ENCODE measurements at places on chromosomes 12 and 14. TPM values are rescaled to one million over a fixed set of nuclear protein-coding genes. Genes with fewer than 3 reads are reported as not detected.

Gene OVCH1
- 0.69 TPM for polyA plus RNA-seq

Gene LRRK2
- 74.3 TPM for polyA plus RNA-seq

Gene TMPRSS12
- not detected for polyA plus RNA-seq

Gene ETFBKMT
- 1.3 TPM for polyA plus RNA-seq

Gene SOX5
- 1.0 TPM for polyA plus RNA-seq

DNA sequence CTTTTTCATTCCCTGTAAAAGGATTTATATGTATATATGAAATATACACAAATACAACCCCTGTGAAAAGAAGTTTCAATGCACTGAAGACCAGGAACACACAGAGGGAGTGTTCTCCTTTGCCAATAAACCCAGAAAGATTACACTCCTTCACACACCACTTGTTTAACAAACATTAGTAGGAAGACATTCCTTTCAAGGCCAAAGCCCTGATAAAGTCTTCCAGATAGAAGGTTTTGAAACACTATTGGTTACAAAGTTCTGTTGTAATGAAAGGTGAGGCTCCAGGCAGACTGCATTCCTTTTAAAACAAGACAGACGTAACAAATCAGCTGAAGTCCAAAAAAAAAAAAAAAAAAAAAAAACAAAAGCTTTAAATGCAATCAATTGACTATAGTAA lies 81.0 kb downstream of the PTPN21 start:
- H3K27me3 ChIP-seq: no peaks in the 10 kb centered on the region
- H3K4me1 ChIP-seq: no peaks in the 10 kb centered on the region
- H3K4me3 ChIP-seq: no peak overlapping the region
- H3K36me3 ChIP-seq: peaks cover 10% of the 10 kb centered on the region
- no peak overlapping the region for H3K27ac ChIP-seq

GRCh38 chr14:59679872-59680271 lies 103.3 kb upstream of the CCDC175 start:
- H3K4me1 ChIP-seq: no peaks in the 10 kb centered on the region
- DNase-seq: peak; percentile 23
- no peaks in the 10 kb centered on the region for H3K27me3 ChIP-seq
- no peak overlapping the region for H3K27ac ChIP-seq
- H3K4me3 ChIP-seq: no peak overlapping the region
- no peaks in the 10 kb centered on the region for H3K36me3 ChIP-seq

DNA sequence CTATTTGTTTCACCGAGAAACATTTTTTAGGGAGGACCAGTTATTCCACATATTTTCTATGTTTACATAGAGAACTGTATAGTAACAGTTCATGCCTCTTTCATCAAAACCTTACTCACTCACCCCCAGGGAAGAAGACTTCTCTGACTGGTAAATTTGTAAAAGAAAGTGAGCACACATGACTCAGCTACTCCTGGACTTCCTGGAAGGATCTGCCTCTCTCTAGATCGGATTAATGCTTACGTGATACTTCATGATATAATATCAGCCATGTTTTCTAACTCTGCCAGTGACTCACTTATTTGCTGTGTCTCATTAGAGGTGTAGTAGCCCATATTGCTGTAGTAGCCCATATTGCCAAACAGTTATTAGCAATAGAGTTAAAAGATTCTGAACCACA lies 494.3 kb upstream of the ATXN7L3B start:
- H3K27me3 ChIP-seq: no peaks in the 10 kb centered on the region
- DNase-seq: peak; percentile 37
- no peak overlapping the region for H3K4me3 ChIP-seq
- no peaks in the 10 kb centered on the region for H3K36me3 ChIP-seq

DNA sequence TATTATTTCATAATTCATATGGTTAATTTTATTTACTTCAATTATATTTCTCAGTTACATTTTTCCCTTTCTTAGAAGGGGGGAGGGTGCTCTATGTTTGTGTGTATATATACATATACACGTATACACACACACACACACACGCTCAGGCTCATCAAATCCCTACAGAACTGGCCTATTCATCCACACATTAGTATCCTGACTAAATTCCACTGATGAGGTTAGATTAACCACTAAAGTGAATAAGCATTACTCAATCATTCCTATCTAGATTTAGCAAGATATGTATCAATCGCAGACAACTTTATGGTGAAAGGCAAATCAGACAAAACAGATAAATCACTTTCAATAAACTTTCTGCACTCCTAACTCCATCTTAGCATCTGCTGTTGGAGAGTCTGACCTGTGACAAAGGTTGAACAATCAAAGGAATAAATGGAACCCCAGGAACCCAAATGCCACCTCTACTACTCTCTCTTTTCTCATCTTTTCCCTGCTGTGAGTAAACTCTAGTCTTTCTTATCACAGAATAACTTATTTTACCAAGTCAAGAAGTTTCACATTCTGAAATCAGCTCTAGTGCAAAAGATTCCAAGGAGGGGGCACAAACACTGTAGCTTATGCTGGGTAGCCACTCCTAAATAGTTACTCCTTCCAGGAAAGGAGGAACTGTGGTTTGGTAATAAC lies 67.6 kb downstream of the RALGAPA1 start:
- no peak for DNase-seq
- H3K27me3 ChIP-seq: no peaks in the 10 kb centered on the region
- H3K4me3 ChIP-seq: no peak overlapping the region
- no peaks in the 10 kb centered on the region for H3K4me1 ChIP-seq
- peaks cover 5% of the 10 kb centered on the region for H3K36me3 ChIP-seq

DNA sequence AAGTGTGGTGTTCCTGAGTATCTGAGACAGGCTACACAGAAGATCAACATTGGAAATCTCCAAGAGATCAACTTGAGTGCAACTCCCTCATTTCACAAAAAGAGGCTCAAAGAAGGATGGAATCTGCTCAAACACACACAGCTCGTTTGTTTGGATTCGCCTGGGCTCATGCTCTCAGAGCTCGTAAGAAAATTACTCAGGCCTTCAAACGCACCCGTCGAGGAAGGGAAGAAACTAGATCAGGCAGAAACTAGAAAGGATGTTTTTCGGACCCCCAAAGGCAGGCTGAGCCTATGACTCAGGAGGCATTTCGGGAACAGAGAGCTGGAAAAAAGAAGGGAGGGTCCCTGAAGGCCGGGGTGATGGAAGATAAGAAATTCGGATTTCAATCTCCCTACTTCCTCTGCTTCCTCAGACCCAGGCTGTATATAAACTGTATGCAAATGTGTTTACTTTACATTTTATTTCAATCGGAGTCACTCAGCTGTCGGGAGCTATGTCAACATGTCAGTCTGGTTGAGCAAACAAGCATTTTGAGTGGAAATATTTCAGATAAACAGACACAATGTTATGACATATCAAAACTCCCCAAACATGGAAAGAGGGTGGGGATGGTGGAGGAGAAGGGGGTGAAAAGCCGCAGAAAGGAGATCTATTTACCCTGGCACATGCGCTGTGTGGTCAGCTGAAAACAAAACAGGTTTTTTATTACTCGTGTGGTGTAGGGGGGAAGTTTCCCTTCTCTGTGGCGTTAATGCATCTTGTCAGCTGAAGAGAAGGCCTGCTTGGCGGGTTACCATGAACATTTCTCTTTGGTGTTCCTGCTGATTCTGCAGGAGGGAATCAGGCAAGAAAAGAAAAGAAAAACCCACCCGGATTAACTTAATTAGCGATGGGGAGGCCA lies 129.1 kb upstream of the TBX3 start:
- H3K36me3 ChIP-seq: no peaks in the 10 kb centered on the region
- no peak overlapping the region for H3K4me3 ChIP-seq
- no peaks in the 10 kb centered on the region for H3K27me3 ChIP-seq
- H3K27ac ChIP-seq: no peak overlapping the region
- H3K4me1 ChIP-seq: no peaks in the 10 kb centered on the region

GRCh38 chr12:89782807-89783206 lies 74.2 kb upstream of the ATP2B1 start:
- no peaks in the 10 kb centered on the region for H3K4me1 ChIP-seq
- H3K36me3 ChIP-seq: no peaks in the 10 kb centered on the region
- no peaks in the 10 kb centered on the region for H3K27me3 ChIP-seq

DNA sequence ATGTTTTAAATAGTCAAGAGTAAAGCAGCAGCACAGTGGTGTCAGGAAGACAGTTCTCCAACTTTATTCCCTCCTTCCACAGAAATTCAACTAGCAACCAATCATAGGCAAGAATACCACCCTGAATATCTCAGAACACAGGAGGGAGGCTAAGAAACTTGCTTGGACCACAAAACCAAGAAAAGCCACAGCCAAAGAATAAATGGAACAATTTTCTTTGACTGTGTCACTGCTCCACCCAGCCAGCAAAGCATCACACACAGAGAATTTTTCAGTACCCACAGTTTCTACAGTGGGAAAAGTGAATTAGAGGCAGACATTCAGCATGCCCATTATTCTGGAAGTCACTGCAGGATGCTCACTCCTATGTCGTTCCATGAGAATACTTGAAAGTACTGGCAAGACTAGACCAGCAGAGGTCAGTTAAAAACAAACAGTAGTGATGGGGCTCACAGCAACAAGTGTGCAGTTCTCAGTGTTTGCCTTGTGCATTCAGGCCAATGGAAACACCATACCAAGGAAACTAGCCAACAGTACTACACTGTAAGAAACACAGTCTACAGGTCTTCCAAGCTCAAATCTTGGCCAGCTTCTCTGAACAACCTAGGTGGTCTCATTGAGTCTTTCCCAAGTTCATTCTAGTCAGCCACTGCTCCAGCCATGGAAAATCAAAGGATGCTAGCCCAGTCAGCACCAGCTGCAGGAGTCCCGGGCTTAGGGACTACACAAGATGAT lies 56.8 kb upstream of the FOXG1 start:
- no peaks in the 10 kb centered on the region for H3K36me3 ChIP-seq
- DNase-seq: no peak
- H3K4me1 ChIP-seq: no peaks in the 10 kb centered on the region
- no peaks in the 10 kb centered on the region for H3K27me3 ChIP-seq

- peaks cover 26% of the 10 kb centered on the region for H3K36me3 ChIP-seq
- DNase-seq: no peak
- H3K27ac ChIP-seq: no peak overlapping the region
- no peaks in the 10 kb centered on the region for H3K27me3 ChIP-seq
These were observed 289.3 kb downstream of the MED13L start for GRCh38 chr12:115988212-115988611.

GRCh38 chr14:53596853-53597525 lies 359.6 kb downstream of the BMP4 start:
- H3K4me3 ChIP-seq: no peak overlapping the region
- H3K36me3 ChIP-seq: no peaks in the 10 kb centered on the region
- peaks cover 5% of the 10 kb centered on the region for H3K4me1 ChIP-seq
- no peak overlapping the region for H3K27ac ChIP-seq
- no peaks in the 10 kb centered on the region for H3K27me3 ChIP-seq

DNA sequence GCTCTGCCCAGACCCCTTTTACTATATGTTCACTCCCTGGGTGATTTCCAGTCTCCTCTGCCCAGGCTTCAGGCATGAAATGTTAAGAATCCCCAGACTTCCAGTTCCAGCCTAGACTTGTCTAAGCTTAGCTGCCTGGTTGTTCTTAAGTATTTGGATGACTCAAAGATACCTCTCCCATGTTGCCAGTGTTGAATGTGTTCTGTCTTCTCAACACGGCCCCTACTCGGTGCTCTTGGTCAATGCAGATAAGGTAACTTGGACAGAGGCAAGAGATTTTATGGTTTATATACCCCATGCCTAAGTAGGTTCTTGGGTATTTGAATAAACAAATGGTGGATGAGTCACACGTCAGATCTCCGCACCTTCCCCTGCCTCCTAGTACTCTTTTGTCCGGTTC lies 13.6 kb downstream of the PIWIL1 start:
- DNase-seq: no peak
- no peak overlapping the region for H3K4me3 ChIP-seq
- H3K4me1 ChIP-seq: no peaks in the 10 kb centered on the region
- H3K27me3 ChIP-seq: no peaks in the 10 kb centered on the region

GRCh38 chr12:101935890-101936746 lies 58.7 kb downstream of the DRAM1 start:
- no peaks in the 10 kb centered on the region for H3K4me1 ChIP-seq
- peak; percentile 53 for DNase-seq
- peaks cover 4% of the 10 kb centered on the region for H3K27me3 ChIP-seq
- no peak overlapping the region for H3K27ac ChIP-seq
- no peak overlapping the region for H3K4me3 ChIP-seq
- H3K36me3 ChIP-seq: no peaks in the 10 kb centered on the region

GRCh38 chr14:66383257-66383656 lies 102.9 kb upstream of the CCDC196 start:
- H3K36me3 ChIP-seq: no peaks in the 10 kb centered on the region
- H3K27ac ChIP-seq: no peak overlapping the region
- H3K4me1 ChIP-seq: peaks cover 1% of the 10 kb centered on the region
- DNase-seq: no peak
- no peaks in the 10 kb centered on the region for H3K27me3 ChIP-seq

DNA sequence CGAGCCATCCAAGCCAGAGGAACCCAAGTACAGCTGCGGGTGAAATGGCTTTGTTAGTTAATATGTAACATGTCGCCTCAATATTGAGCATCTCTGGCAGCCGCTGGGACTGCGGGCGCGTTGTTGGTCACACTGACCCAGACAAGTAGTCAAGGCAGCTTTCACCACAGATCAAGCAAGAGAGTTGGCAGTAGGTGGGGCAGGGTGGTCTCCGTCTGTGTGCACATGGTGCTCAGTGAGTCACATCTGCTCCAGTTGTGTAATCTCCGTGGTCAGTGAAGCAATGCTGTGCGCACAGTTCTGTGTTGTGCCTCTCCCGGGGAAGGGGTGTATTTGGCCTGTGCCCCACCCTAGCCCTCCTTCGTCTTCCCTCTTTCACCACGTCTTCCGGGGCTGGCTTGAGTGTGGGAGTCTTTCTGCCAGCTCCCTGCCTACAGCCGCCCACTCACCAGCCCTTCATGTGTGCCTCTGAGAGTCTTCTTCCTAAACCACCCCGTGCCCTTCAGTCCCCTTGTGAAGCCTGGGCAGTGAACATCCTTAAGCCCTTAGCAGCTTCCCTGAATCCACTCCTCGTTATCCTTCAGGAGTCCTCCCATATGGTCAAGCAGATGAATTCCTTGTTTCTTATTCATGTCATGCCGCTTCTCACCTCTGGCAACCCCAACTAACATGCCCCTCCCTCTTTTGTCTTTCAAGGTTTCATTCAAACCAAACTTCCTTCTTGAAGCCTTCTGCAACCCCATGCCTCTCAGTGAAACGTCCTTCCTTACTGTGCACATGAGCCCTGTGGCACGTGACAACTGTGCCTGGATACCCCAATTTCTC lies 242.1 kb downstream of the CACNA1C start:
- no peaks in the 10 kb centered on the region for H3K4me1 ChIP-seq
- no peak overlapping the region for H3K4me3 ChIP-seq
- H3K27me3 ChIP-seq: no peaks in the 10 kb centered on the region
- no peaks in the 10 kb centered on the region for H3K36me3 ChIP-seq
- H3K27ac ChIP-seq: no peak overlapping the region

DNA sequence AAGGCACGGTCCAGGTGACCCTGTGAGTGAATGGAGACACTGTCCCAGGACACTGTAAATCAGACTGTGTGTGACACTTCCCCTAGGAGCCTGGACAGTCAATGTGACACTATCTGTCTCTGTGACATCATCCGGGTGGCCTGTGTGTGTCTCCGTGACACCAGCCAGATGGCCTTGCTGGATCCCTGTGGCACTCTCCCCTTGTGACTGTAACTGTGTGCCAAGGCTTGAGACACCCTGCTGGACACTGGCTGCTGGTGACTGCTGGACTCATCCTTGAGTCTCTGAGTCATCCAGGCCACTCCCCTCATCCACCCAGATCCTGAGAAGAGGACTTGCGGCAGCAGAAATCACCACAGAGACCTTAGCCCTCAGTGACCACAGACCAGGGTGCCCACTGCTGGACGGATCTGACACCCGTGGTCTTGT lies 51.6 kb downstream of the MVK start:
- no peak for DNase-seq
- H3K4me3 ChIP-seq: no peak overlapping the region
- H3K27ac ChIP-seq: no peak overlapping the region
- peaks cover 8% of the 10 kb centered on the region for H3K4me1 ChIP-seq
- H3K36me3 ChIP-seq: no peaks in the 10 kb centered on the region

Measured in lung (tissue), 17 donors.